ENCODE measurements at places on chromosomes 5 and 9.
A peak's percentile ranks its signal among the peaks of the same experiment; 100 is the strongest.

GRCh38 chr5:78823196-78823595 is 161.9 kb downstream of the ARSB start:
- no peak for DNase-seq
- H3K27ac ChIP-seq = no peak overlapping the region
- no peak overlapping the region for H3K4me3 ChIP-seq
- H3K36me3 ChIP-seq = no peaks in the 10 kb centered on the region
- H3K27me3 ChIP-seq = no peaks in the 10 kb centered on the region
- H3K4me1 ChIP-seq = no peaks in the 10 kb centered on the region

GRCh38 chr9:124312290-124313265 is 54.8 kb downstream of the NEK6 start:
- H3K27ac ChIP-seq = no peak overlapping the region
- H3K4me1 ChIP-seq = no peaks in the 10 kb centered on the region
- no peak overlapping the region for H3K4me3 ChIP-seq
- no peaks in the 10 kb centered on the region for H3K27me3 ChIP-seq

- H3K4me1 ChIP-seq = peaks cover 3% of the 10 kb centered on the region
- H3K36me3 ChIP-seq = peaks cover 18% of the 10 kb centered on the region
- H3K27ac ChIP-seq = no peak overlapping the region
- no peak overlapping the region for H3K4me3 ChIP-seq
- DNase-seq = no peak
Measured at GRCh38 chr9:130870491-130871381, 25.9 kb downstream of the QRFP start.

DNA sequence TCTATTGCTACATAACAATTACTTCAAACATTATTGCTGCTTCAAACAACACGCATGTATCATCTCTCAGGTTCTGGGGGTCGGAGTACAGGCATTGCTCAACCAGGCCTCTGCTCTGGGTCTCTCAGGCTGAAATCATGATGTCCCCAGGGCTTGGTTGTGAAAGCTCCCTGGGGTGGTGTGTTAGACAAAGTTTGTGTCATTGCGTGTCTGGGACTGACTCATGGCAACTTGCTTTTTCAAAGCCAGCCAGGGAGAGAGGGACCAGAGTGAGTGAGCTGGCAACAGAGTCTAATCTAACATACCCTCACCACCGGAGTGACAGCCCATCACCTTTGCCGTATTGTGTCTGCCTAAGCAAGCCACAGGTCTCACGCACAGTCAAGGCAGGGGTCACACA is 259.2 kb upstream of the NFIL3 start:
- H3K27ac ChIP-seq = no peak overlapping the region
- no peak for DNase-seq
- H3K4me1 ChIP-seq = peaks cover 5% of the 10 kb centered on the region
- H3K4me3 ChIP-seq = no peak overlapping the region
- peaks cover 10% of the 10 kb centered on the region for H3K27me3 ChIP-seq

- H3K36me3 ChIP-seq = peaks cover 13% of the 10 kb centered on the region
- peaks cover 26% of the 10 kb centered on the region for H3K4me1 ChIP-seq
- H3K27me3 ChIP-seq = peaks cover 4% of the 10 kb centered on the region
- peak overlapping the region; percentile 94 for H3K4me3 ChIP-seq
- DNase-seq = no peak
Measured at GRCh38 chr9:14692470-14693250, 572 bp downstream of the ZDHHC21 start.

- DNase-seq = no peak
- H3K27ac ChIP-seq = no peak overlapping the region
- no peaks in the 10 kb centered on the region for H3K27me3 ChIP-seq
- H3K4me1 ChIP-seq = no peaks in the 10 kb centered on the region
Measured at GRCh38 chr9:87515006-87515405, 17.3 kb downstream of the DAPK1 start.

GRCh38 chr5:64166201-64166959 is 737 bp downstream of the RNF180 start:
- H3K4me3 ChIP-seq = peak overlapping the region; percentile 19
- H3K27me3 ChIP-seq = peaks cover 30% of the 10 kb centered on the region
- H3K36me3 ChIP-seq = no peaks in the 10 kb centered on the region
- H3K4me1 ChIP-seq = no peaks in the 10 kb centered on the region
- no peak overlapping the region for H3K27ac ChIP-seq

DNA sequence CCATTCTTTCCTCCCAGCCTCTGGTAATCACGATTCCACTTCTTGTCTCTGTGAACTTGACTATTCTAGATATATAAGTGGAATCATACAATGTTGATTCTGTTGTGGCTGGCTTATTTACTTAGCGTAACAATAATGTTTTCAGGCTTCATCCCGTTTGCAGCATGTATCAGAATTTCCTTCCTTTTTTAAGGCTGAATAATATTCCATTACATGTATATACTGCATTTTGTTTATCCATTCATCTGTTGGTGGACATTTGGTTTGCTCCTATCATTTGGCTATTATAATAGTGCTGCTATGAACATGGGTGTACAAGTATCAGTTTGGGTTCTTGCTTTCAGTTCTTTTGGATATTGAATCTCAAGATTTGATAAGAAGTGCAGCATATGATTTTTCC is 239.7 kb upstream of the ZNF608 start:
- no peaks in the 10 kb centered on the region for H3K4me1 ChIP-seq
- no peak overlapping the region for H3K27ac ChIP-seq
- DNase-seq = no peak
- H3K36me3 ChIP-seq = no peaks in the 10 kb centered on the region
- H3K27me3 ChIP-seq = no peaks in the 10 kb centered on the region

DNA sequence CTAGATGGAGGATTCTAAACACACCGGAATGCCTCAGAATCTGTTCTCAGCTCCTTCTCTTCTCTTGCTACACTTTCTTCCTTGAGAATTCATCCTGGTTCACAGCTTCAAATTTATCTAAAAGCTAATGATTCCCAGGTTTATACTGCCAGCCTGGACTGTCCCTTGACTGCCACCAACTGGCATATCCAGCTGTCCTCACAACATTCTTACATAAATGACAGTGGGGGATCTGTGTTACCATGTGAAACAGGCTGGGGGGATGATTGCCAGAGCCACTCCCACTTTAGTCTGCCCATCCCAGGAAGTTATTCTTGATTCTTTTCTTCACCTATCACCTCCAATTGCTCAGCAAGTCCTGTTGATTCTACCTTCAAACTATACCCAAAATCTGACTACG is 27.2 kb upstream of the ZFR start:
- H3K36me3 ChIP-seq = no peaks in the 10 kb centered on the region
- H3K27me3 ChIP-seq = peaks cover 7% of the 10 kb centered on the region
- H3K4me3 ChIP-seq = no peak overlapping the region

All from T-helper 2 cell treated with Interferon-gamma antibody and Interleukin-4, amounts not matched to agents 5 μg/mL and 100 μg/mL, for 36 hours (primary cell).